ENCODE measurements at places on chromosomes 6 and 20.

- no peak for DNase-seq
These were observed 191.5 kb upstream of the RSPO3 start for GRCh38 chr6:126926926-126927325.

DNA sequence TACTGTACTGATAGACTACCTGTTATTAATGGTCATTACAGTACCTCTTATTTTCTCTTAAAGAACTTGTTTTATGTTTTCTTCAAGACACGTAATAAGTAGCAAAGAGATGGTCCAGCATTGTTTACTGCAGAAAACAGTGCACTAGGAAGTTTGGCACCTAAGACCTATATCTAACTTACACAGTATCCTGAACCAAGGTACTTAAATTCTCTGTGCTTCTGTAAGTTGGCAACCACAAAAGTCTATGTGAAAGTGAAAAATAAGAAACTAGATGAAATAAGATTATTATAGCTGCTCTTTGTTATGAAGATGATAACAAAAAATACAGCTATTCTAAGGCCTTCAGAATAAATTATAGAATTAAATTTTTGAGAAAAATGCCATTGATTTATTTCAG, 411.7 kb upstream of the SOX4 start:
- no peak for DNase-seq

DNA sequence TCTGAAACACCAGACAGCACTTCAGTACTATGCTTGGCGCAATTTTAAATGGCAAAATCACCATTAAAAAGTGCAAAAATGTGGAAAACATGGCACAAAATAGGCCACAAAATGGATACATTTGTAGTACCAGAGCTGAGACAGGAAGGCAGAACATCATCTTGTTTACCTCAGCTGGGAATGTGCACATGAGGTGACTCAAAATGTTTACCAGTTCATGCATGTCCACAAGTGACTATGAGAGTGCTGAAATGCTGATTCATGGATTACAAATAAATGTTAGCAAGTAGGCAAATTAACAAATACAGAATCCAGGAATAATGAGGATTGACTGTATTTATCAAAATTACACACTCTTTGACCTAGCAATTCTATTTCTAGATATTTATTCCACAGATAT, 201.6 kb downstream of the ISM1 start:
- no peak for DNase-seq

DNA sequence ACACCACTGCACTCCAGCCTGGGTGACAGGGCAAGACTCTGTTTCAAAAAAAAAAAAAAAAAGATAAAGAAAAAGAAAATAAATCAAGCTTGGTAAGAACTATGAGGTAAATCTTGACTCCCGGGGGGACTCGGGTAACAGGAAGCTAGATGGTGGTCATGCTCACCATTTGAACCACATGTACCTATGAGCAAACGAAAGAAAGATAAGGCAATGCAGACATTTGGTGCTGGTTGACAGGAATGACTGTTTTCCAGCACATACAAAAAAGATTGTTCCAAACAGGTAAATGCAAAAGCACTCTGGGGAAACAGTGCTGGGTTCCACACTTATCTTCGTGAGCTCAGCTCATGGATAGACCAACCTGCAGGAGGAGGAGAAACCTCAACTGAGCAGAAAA, 22.8 kb upstream of the PTPN1 start:
- DNase-seq: no peak

DNA sequence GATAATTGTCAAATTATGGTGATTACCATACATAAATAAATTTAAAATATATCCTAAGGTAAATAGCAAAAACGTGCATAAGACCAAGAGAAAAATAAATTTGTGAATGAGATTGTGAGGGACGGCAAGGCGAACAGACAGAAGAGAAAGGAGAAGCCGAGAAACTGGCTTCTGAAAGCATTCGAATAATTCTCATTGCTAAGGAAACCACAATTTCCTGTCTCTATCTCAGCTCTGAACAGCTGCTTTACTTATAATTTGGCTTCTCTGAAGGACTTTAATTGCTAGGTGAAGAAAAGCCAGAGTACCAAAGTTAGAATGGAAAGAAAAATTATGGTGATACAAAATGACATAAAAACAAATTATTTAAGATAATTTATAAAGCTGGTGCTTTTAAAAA, 79.0 kb upstream of the RGS17 start:
- no peak for DNase-seq

- no peak for DNase-seq
These were observed 119.7 kb downstream of the MAP3K4 start for GRCh38 chr6:161111261-161111660.

- no peak for DNase-seq
These were observed 103.9 kb downstream of the CTNNBL1 start for GRCh38 chr20:37797669-37798175.

All from skeletal muscle cell (primary cell).